ENCODE measurements at places on chromosomes 3 and 15.

DNA sequence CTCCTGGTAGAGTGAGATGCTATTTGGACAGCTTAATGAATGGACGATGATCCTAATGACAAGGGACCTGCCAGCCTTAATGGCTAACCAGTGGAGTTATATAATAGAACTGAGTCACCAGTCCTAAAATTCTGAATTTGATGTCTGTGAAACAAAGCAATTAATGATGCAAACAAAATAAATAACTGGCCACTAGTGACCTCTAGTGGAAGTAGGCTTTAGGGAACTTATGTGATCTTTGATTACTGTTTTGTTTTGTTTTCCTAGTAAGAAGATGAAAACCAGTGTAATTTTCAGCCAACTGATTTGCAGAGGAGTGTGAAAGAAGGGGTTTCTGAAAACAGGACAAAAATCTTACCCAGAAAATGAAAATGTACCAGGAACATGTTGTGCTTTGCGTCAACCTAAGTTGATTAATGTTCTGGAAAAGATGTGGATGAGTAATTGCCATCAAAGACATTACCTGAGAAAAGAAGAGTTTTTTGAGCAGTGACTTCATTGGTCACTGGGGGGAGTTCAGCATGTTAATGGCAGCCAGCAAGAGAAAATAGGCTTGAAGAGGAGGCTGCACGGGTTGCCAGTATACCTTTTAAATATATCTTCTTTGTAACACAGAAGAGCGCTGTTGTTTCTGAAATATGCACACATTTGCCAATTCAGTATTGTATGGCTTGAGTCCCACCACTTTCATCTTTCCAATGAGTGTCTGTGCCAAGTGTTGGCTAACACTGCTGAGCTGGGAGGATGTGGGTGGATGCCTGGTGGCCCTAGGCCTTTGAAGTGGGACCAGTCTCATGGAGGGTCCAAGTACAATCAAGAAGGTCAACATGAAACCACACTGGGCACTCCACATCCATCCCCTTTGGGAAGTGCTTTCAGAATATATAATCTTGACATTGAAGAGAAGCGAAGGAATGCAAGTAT lies 9.3 kb downstream of the VEPH1 start:
- H3K4me3 ChIP-seq: no peak overlapping the region
- H3K36me3 ChIP-seq: no peaks in the 10 kb centered on the region
- no peaks in the 10 kb centered on the region for H3K27me3 ChIP-seq
- peaks cover 4% of the 10 kb centered on the region for H3K4me1 ChIP-seq

- no peak overlapping the region for H3K27ac ChIP-seq
- H3K4me1 ChIP-seq: peaks cover 4% of the 10 kb centered on the region
- DNase-seq: no peak
- H3K4me3 ChIP-seq: no peak overlapping the region
- no peaks in the 10 kb centered on the region for H3K27me3 ChIP-seq
- no peaks in the 10 kb centered on the region for H3K36me3 ChIP-seq
These were observed 74.5 kb downstream of the PLCH1 start for GRCh38 chr3:155670335-155670734.

DNA sequence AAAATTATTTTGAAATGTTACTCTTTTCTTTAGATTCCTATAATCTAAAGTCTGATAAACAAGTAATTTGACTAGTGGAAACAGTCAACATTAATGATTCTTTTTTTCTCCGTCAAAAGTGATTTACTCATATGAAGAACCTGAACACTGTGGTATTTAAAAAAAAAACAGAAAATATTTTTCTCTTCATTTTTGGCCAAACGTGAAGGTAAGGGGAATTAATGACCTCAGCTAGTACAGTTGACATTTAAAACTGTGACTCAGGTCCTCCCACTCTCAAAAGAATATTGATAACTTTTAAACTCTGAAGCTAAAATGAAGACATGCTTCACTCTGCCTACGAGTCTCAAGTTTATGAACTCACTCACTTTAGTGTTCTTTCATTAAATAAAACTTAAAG lies 34.5 kb downstream of the TIGIT start:
- no peak overlapping the region for H3K27ac ChIP-seq
- H3K4me3 ChIP-seq: no peak overlapping the region
- no peaks in the 10 kb centered on the region for H3K27me3 ChIP-seq
- no peaks in the 10 kb centered on the region for H3K4me1 ChIP-seq

DNA sequence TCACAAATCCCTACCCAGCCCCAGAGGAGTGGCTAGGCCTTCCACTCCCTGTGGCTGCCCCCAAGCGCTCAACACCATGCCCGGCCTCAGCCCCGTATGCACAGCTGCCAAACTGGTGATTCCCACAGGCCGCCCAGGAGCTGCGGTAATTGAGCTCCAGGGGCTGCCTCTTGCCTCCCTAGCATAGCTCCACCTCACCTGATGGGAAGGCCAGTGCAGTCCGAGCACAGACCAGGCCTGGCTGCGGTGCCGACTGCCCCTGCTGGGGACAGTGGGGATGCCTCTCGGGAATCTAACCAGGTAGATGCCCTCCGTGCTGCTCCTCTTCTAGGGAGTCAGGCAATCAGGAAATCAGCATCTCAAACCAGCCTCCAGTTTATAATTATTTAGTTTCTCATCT lies 25.9 kb downstream of the SCN5A start:
- no peak for DNase-seq
- no peak overlapping the region for H3K4me3 ChIP-seq

GRCh38 chr3:43862992-43863805 lies 172.5 kb downstream of the ABHD5 start:
- no peaks in the 10 kb centered on the region for H3K27me3 ChIP-seq
- DNase-seq: no peak
- no peak overlapping the region for H3K27ac ChIP-seq
- no peaks in the 10 kb centered on the region for H3K36me3 ChIP-seq
- H3K4me3 ChIP-seq: no peak overlapping the region

DNA sequence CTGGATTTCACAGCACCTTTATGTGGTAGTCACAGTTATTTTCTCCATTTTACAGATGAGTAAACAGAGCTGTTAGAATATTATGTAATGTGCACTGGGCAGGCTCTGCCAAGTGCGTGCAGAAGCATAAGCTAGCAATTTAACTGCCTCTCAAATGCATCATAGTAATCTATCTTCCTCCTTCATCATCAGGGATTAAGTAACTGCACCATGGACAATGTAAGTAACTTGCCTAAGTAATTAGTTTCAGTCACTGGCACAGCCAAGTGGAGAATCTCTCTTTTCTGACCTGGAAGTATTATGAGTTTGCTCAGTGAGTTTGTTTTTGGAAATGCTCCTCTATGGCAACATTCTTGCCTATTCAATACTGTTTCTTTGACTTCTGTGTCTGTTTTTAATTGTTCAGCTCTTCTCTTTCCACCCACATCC lies 260.5 kb downstream of the PTPRG start:
- no peaks in the 10 kb centered on the region for H3K4me1 ChIP-seq
- H3K4me3 ChIP-seq: no peak overlapping the region

GRCh38 chr15:62365795-62366442 lies 200.8 kb upstream of the C2CD4B start:
- H3K27ac ChIP-seq: no peak overlapping the region
- H3K27me3 ChIP-seq: no peaks in the 10 kb centered on the region
- H3K4me3 ChIP-seq: no peak overlapping the region

- no peak overlapping the region for H3K27ac ChIP-seq
- DNase-seq: no peak
- H3K27me3 ChIP-seq: no peaks in the 10 kb centered on the region
- H3K4me3 ChIP-seq: no peak overlapping the region
These were observed 841.0 kb downstream of the OTOL1 start for GRCh38 chr3:162337630-162338029.

DNA sequence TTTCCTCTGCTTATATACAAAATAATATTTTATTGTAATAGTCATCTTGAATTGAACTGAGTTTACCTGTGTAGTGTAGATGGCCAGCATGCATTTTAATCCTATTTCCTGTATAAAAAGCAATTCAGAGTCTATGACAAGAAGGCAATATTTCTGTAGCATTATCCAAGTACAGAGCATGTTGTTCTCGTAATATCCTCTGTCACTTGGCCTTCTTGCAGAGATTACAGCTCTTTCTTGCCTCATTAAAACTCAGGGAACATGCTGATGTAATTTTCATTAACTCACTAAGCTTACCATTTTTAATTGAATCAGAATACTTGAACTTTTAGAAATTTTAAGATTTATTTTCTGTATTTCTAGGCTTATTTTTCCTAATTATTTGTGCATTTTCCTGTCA lies 203.3 kb upstream of the AGTR1 start:
- no peak overlapping the region for H3K27ac ChIP-seq
- no peaks in the 10 kb centered on the region for H3K27me3 ChIP-seq
